ENCODE measurements at places on chromosomes 2 and 18.

DNA sequence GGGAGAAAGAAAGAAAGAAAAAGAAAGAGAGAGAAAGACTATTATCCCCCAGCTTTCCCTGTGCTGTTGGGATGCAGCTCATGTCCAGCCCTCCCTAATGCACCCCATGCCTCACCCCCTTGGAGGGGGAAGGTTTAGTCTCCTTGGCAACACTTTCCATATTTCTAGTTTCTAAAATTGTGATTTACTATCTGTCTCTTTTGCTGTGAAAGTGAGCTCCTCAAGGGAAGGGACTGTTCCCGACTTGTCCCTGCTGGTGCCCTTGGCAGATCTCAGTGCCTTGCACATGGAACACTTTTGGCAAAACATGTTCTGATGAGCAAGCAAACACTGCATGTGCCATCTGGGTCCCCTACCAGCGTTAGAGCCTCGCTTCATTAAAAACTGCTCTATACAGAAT lies 11.7 kb upstream of the NAPG start:
- no peak for DNase-seq

DNA sequence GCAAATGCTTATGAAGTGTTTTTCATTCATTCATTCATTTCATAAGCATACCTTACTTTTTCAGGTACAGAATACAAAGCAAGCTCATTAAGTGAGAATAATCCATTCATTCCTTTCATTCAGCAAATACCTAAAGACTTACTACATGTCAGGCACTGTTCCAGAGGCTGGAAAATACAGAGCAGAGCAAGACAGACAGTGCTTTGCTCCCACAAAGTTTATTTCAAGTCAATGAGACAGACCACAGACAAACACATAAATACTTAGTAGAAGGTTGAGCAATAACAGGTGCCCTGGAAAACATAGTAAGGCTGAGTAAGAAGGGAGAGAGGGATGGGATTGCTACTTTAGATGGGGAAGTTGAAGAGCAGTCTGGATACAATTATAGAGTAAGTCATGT lies 309.8 kb downstream of the C1D start:
- DNase-seq = peak; percentile 55

- no peak for DNase-seq
These were observed 111.3 kb upstream of the TTC27 start for GRCh38 chr2:32516567-32516966.

DNA sequence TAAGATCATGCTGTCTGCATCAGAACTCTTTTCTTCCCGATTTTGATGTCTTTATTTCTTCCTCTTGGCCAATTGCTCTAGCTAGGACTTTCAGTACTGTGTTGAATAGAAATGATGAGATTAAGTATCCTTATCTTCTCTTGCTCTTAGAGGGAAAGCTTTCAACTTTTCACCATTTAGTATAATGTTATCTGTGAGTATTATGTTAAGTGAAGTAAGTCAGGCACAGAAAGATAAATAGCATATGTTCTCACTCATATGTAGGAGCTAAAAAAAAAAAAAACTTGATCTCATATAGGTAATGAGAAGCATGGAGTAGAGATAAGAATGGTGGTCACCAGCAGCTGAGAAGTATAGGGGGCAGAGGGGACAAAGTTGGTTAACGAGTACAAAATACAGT lies 1089.5 kb downstream of the TDRD15 start:
- DNase-seq = no peak

GRCh38 chr2:159226059-159226461 lies 60.4 kb downstream of the WDSUB1 start:
- peak; percentile 38 for DNase-seq

- no peak for DNase-seq
These were observed 28.9 kb downstream of the RAB31 start for GRCh38 chr18:9737006-9737405.

GRCh38 chr2:127597046-127597983 lies 48.6 kb upstream of the GPR17 start:
- no peak for DNase-seq

DNA sequence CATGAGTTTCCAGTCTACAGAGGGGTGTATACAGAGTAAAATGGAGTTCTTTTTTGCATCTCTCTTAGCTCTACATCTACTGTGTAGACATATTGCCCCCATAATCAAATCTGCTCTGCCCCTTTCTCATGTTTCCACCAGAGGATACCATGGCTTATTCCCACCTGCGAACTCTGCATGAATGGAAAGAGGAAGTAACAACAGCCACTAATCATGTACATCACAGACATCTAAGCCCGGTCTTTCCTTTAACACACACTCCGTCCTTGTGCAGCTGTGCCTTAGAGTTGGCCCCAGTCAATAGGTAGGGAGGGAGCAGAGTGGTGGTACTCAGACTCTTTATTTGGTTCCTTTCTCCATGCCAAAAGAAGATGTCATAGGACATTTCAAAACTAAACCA lies 147.3 kb upstream of the NRP2 start:
- no peak for DNase-seq

GRCh38 chr2:174729797-174730697 lies 34.2 kb downstream of the CHRNA1 start:
- DNase-seq = peak; percentile 12

GRCh38 chr2:106115250-106115649 lies 78.9 kb downstream of the UXS1 start:
- peak; percentile 45 for DNase-seq

DNA sequence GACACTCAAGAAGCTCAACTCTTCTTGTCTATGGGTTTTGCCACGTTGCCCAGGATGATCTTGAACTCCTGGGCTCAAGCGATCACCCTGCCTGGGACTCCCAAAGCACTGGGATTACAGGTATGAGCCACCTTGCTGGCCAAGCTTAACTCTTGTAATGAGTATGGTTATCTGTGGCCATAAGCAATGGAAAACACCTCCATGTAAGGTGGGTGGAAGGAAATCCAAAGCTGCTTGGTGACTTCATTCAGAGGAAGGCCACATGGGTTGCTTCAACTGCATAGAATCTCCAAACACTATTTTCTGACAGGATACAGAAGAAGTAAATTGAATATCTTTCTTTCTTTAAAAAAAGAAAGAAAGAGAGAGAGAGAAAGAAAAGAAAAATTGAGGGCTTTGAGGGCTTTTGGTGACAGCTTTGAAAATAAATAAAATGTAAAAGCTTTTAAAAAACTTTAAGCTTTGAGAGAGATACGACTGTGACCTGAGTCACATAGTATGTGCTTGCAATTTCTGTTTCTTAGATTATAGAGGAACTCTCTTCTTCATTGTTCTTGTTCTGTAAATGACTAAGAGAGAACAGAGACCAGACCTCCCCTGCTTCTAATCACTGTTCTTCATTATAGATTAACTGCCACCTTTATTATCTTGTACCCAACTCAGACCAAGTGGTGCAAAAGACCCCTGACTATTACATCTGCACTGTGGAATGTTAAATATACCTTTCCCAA lies 123.1 kb upstream of the NDUFV2 start:
- no peak for DNase-seq

DNA sequence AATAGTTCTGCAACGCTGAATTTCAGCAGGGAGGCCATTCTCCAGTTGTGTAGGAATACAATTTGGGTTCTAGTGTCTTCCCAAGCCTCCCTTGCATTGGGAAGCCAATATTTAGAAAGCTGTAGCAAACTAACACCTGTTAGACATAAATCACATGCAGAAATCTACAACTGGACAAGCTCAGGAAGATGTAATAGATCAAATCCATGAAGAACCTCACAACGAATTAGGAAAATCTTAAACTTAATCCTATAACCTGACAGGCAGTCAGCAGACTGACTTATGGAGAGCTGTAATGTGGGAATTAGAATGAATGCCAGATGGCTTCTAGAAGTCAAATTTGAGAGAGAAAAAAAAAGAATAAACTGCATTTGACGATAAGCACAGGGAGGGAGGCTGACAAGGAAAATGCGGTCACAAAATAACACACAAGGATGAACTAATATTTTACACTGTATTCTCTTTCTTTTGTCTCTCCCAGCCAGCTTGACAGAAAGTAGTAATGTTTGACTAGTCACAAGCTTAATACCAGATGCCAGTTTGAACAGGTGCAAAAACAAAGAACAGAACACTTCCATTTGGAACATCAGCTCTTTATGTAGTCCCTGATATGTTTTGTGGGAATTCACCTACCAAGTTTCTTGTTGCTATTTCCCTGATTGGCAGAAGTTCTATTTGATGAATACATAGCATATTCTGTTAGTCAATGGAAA lies 50.8 kb upstream of the FANCL start:
- DNase-seq = no peak

GRCh38 chr2:25198576-25198975 lies 30.2 kb upstream of the POMC start:
- no peak for DNase-seq

DNA sequence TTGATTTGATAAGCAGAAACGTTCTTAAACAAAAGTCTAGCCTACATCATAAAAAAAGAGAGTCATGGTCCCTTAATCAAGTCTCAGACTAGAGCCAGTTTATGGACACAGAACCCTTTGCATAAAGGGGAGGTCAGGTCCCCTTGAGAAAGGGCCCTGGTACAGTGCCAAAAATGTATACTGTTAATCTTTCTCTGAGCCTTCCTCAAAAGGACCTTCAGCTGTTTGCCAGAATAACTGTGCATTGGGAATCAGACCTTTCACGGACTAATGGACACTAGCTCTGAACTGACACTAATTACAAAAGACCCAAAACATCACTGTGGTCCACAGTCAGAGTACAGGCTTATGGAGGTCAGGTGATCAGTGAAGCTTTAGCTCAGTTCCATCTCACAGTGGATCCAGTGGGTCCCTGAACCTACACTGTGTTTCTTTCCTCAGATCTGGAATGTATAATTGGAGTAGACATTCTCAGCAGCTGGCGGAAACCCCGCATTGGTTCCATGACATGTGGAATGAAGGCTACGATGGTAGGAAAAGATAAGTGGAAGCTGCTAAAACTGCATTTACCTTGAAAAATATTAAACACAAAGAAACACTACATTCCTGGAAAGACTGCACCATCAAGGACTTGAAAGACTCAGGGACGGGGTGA lies 151.4 kb downstream of the TMEFF2 start:
- DNase-seq = no peak

DNA sequence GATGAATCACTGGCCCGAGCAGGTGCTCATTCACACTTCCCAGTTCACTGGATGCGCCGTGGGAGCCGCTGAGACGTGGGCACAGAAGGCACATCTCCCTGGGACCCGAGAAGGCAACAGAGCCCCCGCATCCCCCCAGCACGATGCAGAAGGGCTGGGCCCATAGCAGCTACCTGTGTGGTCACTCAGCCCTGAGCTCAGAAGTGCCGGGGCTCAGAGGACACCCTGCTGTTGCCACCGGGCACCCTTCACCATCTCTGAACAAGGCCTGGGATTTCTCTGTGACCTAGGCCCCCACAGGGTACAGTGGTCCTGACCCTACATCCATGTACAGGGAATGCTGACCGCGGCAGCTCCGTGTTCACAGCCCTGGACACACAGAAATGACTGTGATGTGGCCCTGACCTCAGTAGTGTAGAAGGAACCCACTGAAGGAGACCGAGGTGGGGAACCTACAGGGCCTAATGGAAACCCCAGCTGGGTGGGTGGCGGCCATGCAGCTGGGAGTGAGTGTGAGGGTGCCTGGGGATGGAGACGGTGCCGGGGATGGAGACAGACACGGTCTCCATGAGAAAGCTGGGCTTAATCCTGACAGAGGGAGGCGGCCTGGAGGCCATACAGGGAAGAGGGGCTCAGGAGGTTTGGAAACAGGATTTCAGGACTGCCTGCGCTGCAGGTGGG lies 111.9 kb upstream of the OTOS start:
- DNase-seq = no peak

GRCh38 chr2:23592898-23593751 lies 208.1 kb downstream of the KLHL29 start:
- no peak for DNase-seq

DNA sequence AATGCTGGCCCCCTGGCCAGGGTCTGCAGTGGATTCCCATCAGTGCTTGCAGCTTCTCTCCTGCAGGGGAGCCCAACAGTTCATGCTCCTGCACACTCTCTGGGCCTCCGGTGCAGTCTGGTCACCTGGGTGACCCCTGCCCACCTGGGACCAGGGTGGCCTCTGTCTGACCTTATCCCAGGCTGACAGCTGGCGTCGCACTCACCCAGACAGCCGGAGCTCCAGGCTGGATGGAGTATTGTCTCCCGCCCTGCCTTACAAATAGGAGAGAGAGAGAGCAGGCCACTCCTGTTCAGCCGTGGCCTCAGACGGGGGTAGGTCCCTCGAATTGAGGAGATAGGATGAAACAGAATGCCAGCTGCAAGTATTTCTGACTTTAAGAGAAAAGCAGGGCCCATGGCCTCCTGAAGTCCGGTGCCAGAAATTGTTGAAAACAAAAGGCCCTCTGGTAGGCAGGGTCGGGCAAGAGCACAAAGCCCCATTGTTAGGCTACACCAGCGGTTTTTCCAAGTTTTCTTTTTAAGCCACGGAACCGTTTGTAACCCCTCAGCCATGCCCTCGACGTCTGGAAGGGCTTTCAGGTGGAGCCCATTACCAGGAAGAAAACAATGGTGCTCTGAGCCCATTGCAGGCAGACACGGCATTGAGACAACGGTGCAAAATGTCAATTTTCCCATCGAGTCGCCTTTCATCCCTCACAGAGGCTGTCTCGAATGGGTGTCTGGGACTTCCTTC lies 258.4 kb downstream of the BCL11A start:
- DNase-seq = no peak

DNA sequence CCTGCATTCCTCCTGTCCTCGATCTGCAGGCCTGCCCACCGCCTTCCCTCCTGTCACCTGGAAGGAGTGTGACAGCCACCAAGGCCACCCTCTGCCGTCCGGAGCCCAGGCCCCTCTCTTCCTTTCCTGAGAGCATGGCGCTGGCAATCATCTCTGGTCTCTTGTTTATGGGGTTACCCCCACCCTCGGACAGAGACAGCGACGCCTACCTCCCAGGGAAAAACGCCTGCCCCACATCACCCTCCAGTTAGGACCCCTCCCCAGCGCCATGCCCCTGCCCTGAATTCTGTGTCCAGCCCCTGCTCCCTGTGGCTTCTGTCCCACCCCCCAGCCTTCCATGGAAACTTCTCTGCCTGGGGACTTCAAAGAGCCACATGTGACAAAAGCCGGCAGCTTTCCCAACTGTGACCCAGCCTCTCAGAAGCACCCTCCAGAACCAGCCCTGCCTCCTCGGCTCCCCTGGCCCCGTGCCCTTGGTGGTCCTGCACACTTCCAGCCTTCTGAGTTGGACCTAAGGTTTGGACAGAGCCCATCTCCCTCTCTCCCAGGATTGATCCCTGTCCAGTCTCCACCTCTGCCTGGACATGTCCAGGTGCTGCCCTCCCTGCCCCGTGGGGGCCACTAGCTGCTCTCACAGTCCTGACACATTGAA lies 145.0 kb upstream of the HDAC4 start:
- DNase-seq = no peak

DNA sequence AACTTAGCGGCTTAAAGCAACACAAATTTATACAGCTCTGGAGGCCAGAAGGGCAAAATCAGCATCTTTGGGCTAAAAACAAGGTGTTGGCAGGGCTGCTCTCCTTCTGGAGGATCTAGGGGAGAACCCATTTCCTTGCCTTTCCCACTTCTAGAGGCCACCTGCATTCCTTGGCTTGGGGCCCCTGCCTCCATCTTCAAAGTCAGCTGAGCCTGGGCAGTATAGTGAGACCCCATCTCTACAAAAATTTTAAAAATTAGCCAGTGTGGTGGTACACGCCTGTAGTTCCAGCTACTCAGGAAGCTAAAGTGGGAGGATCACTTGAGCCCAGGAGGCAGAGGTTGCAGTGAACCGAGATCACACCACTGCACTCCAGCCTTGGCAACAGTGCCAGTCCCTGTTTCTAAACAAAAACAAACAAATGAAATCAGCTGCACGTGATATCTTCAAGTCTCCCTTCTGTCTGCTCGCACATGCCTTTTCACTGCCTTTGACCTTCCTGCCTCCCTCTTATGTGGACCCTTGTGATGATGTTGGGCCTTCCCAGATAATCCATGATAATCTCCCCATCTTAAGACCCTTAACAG lies 200.6 kb downstream of the ZFP36L2 start:
- DNase-seq = no peak

- DNase-seq = peak; percentile 30
These were observed 112.2 kb downstream of the ZNF385B start for GRCh38 chr2:179749210-179749609.
